AG04450 (cell line): ENCODE measurements at places on chromosomes 6 and 20. TPM values are rescaled to one million over a fixed set of nuclear protein-coding genes. Genes with fewer than 3 reads are reported as not detected.

The BMP6 gene
- polyA plus RNA-seq = 0.69 and 0.77 TPM in 2 replicates

GRCh38 chr6:37175332-37176267 lies 5.6 kb downstream of the PIM1 start:
- DNase-seq = no peak

GRCh38 chr20:60718743-60719480 lies 533.1 kb upstream of the CDH4 start:
- no peak for DNase-seq

- no peak for DNase-seq
These were observed 40.9 kb upstream of the CDH22 start for GRCh38 chr20:46349035-46349741.

DNA sequence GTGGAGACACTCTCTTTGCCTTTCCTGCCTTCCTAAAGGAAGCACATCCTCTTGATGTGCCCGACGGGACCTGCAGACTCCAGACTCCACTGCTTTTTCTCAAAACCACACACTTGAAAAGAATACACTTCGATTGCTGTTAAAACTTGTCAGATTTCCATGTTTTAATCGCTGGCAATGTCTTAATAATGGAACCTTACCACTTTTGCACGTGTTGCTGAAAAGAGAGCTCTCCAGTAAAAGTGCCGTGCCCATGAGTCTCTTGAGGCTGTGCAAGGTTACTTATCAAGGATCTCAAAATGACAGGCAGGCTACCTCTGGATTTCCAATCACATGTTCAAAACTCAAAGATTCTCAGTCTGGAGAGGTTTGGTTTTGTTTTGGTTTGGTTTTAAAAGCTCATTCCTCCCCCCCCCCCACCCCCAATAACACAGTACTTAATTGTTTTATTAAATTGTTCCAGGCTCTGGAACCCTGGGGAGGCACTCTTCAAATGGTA lies 12.0 kb upstream of the TFAP2A start:
- DNase-seq = no peak
